Effector memory CD4-positive, alpha-beta T cell (primary cell): ENCODE measurements at places on chromosomes 4 and X.
A peak's percentile ranks its signal among the peaks of the same experiment; 100 is the strongest.

DNA sequence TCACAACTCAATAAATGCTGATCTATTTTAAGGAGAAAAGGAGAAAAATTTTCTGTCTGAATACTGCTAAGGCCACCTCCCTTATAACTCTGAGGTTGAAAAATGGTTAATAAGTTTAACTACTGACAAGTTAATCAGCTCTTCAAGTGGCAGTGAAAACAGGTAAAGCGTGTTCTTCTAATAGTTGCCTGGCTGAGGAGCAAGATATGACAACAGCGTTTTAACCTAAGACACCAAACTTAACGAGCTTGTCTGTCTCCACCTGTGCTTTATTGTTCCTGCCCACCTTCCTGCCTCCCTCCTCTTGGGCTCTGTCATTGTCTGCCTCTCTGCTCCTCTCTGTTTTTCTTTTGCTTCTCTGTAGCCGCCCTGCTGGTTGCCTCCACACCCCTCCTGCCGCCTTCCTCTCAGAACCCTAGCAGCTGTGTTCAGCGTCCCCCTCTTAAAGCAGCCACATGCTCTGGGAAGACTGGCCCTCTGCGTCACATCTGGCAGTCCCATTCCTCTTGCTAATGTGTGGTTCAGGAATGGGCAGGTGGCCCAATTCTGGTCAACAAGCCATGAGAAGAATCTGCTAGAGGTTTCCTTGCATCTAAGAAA, 4.3 kb upstream of the TSPAN5 start:
- H3K36me3 ChIP-seq = no peaks in the 10 kb centered on the region
- no peak for DNase-seq
- H3K27ac ChIP-seq = peak overlapping the region; percentile 87

DNA sequence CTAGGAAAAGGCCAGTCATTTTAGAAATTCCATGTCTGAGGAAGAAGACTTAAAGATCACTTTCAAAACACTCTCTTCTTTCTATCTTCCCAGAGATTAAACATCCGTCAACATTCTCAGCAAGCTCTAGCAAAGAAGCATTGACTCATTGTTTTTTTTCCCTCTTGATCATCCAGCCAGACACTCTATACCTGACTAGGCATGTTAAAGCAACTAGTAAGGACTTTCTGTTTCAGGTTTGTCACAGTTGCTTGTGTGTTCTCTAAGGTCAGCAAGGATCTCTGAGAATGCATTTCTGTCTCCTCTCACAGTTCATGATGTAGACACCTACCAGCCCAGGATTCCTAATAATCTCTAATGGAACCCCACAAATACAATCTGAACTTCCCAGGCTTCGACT, 112.2 kb downstream of the IL13RA2 start:
- H3K4me3 ChIP-seq = no peak overlapping the region
- no peak for DNase-seq
- no peaks in the 10 kb centered on the region for H3K36me3 ChIP-seq

GRCh38 chrX:47593522-47593921, 11.3 kb downstream of the TIMP1 start:
- H3K27ac ChIP-seq = no peak overlapping the region
- no peaks in the 10 kb centered on the region for H3K27me3 ChIP-seq
- H3K4me1 ChIP-seq = no peaks in the 10 kb centered on the region
- H3K36me3 ChIP-seq = no peaks in the 10 kb centered on the region

DNA sequence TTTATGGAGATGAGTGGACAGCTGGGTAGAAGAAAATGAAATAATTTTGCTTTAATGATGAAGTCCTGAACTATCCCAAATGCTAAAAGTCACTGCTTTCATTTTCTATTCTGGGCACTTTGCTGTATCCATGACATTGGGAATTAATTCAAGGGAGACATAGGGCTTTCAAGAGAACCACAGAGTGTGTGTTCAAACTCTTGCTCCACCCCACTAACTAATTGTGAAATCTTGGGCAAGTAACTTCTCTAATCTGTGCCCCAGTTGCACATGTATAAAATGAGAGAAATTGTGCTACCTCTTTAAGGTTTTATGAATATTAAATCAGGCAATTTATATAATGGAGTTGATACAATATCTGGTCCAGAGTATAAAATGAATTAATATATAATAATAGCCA, 1422.0 kb downstream of the ADGRL3 start:
- H3K27me3 ChIP-seq = no peaks in the 10 kb centered on the region
- no peak overlapping the region for H3K4me3 ChIP-seq
- no peak overlapping the region for H3K27ac ChIP-seq
- no peak for DNase-seq
- no peaks in the 10 kb centered on the region for H3K4me1 ChIP-seq

- H3K4me1 ChIP-seq = no peaks in the 10 kb centered on the region
- no peaks in the 10 kb centered on the region for H3K27me3 ChIP-seq
- no peak overlapping the region for H3K27ac ChIP-seq
- no peaks in the 10 kb centered on the region for H3K36me3 ChIP-seq
- no peak overlapping the region for H3K4me3 ChIP-seq
- no peak for DNase-seq
Observed at GRCh38 chr4:164706675-164707074, 47.3 kb upstream of the SMIM31 start.

DNA sequence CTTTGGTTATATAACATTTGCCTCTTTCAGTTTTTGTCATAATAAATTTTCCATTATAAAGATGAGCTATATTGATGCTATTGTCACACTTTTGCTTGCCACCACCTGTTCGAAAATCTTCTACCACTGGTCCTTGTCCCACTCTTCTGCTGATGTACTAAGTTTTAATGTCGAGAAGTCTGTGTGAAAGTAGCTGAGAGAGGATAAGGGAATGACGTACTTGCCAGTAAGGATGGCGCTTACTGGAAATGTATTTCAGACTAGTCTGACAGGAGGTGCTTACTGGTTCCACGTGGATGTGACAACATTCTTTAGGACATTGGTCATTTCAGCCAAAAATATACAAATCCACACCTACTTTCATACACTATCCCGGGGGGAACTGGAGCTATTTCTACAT, 132.7 kb upstream of the NR3C2 start:
- DNase-seq = no peak
- no peak overlapping the region for H3K27ac ChIP-seq
- H3K4me3 ChIP-seq = no peak overlapping the region

GRCh38 chr4:143531380-143531779, 17.9 kb downstream of the SMARCA5 start:
- H3K27me3 ChIP-seq = no peaks in the 10 kb centered on the region
- DNase-seq = no peak

DNA sequence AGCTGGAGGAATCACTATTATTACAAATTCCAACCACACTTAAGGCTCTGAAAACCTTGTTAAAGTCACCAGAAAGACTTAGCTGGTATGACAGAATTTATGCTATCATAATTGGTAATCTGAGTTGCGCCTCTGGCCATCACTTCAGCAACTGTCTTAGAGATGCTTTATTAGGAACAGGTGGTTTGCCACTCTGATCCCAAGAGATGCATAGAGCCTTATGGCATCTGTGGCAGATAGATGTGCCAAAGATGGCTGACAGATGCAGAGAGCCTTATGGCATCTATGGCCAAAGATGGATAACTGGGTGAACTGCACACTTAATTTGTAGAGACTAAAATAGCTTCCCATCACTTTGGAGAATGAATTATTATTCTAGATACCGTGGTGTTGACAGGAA, 32.3 kb upstream of the PLAC8 start:
- H3K4me1 ChIP-seq = no peaks in the 10 kb centered on the region
- no peaks in the 10 kb centered on the region for H3K36me3 ChIP-seq
- no peak for DNase-seq
- no peaks in the 10 kb centered on the region for H3K27me3 ChIP-seq

DNA sequence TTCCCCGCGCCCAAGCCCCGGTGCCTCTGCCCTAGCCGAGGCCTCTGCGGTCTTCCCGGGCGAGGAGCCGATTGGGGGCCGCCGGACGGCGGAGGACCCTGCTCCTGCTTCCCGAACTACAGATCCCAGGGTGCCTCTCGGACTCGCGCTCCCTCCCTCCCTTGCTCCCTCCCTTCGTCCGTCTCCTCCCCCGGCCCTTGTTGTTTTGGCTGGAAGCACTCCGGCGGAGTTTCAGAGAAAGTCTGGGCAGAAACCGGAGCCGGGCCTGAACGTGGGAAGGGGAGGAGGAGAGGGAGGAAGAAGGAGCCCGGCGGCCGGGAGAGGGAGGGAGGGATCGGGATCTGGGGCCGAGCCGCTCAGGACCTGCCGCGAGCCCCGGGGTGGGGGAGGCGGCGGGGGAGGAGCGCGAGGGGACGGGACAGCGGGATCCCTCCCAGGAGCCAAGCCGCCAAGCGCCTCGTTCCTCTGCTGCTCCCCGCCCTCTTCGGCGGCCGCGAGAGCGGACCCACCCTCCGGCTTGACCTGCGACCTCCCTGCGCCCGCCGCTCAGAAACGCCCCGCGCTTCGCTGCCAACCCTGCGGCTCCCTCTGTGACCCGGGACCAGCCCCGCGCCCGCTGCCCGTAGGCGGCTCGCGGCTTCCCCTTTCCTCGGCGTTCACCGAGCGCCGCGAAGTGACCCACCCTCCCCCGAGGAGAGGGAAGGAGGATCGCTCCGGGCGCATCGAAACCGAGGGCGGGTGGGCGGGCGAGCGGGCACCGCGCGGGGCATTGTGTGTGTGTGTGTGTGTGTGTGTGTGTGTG, 496 bp upstream of the GAB1 start:
- peak overlapping the region; percentile 57 for H3K4me3 ChIP-seq
- peaks cover 4% of the 10 kb centered on the region for H3K4me1 ChIP-seq
- no peak overlapping the region for H3K27ac ChIP-seq
- DNase-seq = no peak
- peaks cover 20% of the 10 kb centered on the region for H3K27me3 ChIP-seq
- no peaks in the 10 kb centered on the region for H3K36me3 ChIP-seq

- H3K4me3 ChIP-seq = no peak overlapping the region
- no peaks in the 10 kb centered on the region for H3K4me1 ChIP-seq
- H3K36me3 ChIP-seq = no peaks in the 10 kb centered on the region
- H3K27ac ChIP-seq = no peak overlapping the region
Observed at GRCh38 chr4:79147251-79147650, 178.6 kb downstream of the NAA11 start.

DNA sequence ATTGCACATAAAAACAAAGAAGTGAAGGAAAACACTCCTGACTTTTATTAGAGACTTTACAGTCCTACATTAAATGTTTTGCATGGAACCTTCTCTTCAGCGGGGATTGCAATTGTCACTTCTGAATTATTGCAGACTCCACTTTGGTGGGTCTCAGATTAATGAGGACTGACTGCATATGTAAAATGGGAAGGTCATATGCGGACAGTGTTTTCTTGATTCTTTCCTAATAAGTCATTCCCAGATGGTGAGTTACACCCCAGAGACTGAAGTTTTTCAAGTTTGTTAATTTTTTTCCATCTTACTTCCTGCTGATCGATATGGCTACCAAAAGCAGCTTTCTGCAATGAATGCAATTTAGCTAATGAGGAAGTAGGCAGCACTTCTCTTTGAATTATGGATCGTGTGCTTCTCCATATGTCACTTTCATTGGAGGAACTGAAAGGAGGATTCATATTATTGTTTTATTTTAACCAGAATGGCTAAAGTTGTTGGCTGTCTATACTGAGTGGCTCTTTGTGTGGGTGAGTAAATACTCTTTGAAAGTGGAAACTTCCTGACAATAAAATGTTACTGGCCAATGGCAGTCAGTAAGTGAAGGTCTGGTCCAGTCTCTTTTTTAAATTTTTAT, 119.3 kb upstream of the CLNK start:
- DNase-seq = no peak
- H3K36me3 ChIP-seq = no peaks in the 10 kb centered on the region
- no peaks in the 10 kb centered on the region for H3K4me1 ChIP-seq
- H3K27ac ChIP-seq = no peak overlapping the region

DNA sequence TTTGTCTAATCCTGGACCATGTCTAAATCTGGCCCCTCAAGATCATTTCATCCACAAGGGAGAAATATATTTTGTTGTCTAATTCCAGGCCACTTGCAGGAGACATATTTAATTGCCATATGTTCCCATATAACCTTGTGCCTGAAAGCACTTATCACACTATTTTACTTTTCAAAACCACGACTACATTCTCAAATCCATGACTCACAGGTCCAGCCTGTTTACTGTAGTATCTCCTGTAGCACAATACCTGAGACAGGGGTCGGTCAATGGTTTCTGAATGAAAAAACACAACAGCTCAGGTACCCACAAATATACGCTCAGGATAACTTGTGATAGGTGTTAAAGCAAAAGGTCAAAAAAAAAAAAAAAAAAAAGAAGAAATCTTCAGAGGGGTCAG, 60.9 kb downstream of the SEC24D start:
- no peaks in the 10 kb centered on the region for H3K36me3 ChIP-seq
- H3K4me3 ChIP-seq = no peak overlapping the region
- H3K27me3 ChIP-seq = no peaks in the 10 kb centered on the region
- DNase-seq = no peak
- H3K4me1 ChIP-seq = no peaks in the 10 kb centered on the region

GRCh38 chrX:110741213-110741796, 54.3 kb downstream of the CHRDL1 start:
- no peaks in the 10 kb centered on the region for H3K36me3 ChIP-seq
- no peak overlapping the region for H3K4me3 ChIP-seq
- H3K27me3 ChIP-seq = no peaks in the 10 kb centered on the region
- DNase-seq = no peak

GRCh38 chrX:88355252-88355651, 391.8 kb upstream of the CPXCR1 start:
- no peaks in the 10 kb centered on the region for H3K36me3 ChIP-seq
- H3K27me3 ChIP-seq = no peaks in the 10 kb centered on the region
- H3K27ac ChIP-seq = no peak overlapping the region
- no peaks in the 10 kb centered on the region for H3K4me1 ChIP-seq
- no peak overlapping the region for H3K4me3 ChIP-seq

DNA sequence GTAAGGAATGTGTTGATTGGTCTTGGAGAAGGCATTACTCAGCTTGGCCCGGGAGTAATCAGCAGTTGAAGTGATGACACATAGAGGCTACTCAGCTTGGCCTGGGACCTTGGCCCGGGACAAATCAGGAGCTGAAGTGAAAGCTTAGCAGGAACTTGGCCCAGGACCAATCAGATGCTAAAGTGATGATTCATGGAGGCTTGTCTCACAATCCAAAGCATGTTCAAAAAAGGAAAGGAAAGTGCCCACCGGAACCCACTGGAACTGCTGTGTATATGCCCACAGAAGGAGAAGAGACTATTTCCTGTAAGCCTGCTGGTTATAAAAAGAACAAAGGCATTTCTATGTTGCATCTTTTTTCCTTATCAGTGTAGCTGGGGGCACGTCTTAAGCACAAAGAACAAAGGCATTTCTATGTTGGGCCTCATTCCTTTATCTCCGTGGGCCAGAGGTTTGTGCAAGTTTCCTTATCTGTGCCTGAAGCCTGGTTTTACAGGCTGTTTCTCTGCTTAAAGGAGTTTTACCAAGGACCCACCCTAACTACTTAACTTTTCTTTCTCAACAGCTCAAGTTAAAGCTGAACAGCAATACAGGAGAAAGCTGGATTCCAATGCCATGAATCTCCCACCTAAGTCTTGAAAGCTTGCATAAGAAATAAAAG, 1176.7 kb downstream of the NLGN4X start:
- H3K27me3 ChIP-seq = no peaks in the 10 kb centered on the region
- no peaks in the 10 kb centered on the region for H3K4me1 ChIP-seq
- no peak overlapping the region for H3K27ac ChIP-seq
- H3K36me3 ChIP-seq = no peaks in the 10 kb centered on the region

DNA sequence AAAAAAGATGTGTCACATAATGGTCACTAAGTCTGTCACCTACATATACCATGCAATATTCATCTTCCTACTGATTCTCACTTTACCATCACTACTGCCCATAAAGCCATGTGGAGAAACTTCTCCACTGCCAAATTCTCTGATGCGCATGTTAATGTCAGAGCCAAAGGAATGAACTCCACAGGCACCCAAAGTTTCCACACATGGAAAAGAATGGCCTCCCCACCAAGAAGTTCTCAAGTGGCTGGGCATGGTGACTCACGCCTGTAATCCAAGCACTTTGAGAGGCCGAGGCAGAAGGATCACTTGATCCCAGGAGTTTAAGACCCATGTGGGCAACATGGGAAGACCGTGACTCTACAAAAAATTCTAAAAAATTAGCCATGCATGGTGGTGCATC, 43.8 kb upstream of the UGDH start:
- no peaks in the 10 kb centered on the region for H3K27me3 ChIP-seq
- no peaks in the 10 kb centered on the region for H3K4me1 ChIP-seq
- H3K27ac ChIP-seq = no peak overlapping the region
